ENCODE measurements at places on chromosomes 3 and 15.

- DNase-seq, result no peak
Observed at GRCh38 chr3:46883054-46883829, 5.7 kb downstream of the PTH1R start.

DNA sequence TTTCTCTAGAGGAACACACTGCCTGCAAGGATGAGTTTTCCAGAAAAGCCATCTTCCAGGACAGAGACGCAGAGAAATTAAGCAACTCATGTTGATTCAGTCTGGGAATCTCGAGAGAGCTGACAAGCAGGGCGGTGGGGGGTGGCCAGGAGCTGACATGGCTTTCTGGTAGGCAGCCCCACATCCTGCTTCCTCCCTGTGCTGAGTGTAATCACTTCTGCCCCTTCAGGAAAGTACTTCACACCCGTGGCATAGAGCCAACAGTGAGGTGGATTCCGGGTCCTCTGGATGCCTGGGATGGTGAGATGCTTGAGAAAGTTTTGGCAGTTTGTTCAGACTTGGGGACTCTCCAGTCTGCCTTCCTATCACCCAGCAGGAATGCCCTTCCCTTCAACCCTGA lies 221.1 kb downstream of the SLCO3A1 start:
- no peak for DNase-seq

- DNase-seq, result no peak
Observed at GRCh38 chr3:32292085-32292796, 53.8 kb downstream of the CMTM8 start.

- DNase-seq, result no peak
Observed at GRCh38 chr15:90142216-90143165, 40.2 kb upstream of the IDH2 start.

DNA sequence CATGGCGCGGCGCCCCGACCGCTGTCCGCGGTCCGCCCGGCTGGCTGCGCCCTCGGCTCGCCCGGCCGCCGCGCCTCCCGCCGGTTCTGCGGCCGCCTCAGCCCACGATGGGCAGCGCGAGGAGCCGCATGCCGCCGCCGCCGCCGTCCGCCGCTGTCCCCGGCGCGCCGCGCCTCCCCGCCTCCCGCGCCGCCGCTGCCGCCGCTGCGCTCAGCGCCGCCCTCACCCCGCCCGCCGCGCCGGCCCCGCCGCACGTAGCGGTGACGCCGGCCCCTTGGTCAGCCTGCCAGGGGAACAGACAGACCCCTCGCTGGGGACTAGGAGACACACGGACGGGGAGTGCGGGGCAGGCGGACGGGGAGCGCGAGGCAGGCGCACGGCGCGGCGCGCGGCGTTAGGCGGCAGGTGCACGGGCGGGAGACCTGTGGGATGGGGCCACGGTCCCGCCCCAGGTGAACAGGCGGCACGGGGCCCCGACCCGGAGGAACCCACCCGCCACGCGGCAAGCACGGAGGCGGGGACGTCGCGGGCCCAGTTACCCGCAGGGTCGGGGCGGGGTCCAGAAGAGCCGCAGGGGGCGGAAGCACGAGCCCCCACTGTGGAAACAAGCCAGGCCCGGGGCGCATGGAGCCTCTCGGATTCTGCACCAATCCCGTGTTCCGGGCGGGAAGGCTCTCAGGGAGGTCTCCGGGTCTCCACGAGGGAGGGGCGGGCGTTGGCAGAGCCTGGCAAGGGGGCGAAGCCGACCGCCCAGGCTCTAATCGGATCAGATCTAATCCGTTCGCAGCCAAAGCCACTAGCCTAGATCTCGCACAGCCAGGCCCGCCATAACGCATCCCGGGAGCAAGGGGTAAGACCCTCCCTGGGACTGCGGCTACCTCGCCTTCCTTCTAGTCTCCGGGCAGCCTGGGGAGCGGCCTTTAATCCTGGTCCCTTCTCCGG lies at the start of gene CSPG5:
Gene CSPG5, minus strand, starts transcription at position 175 of the 942 bp plus-strand sequence. Its CDS starts 172 bp downstream, at position 3.
- DNase-seq, result peak; percentile 70

DNA sequence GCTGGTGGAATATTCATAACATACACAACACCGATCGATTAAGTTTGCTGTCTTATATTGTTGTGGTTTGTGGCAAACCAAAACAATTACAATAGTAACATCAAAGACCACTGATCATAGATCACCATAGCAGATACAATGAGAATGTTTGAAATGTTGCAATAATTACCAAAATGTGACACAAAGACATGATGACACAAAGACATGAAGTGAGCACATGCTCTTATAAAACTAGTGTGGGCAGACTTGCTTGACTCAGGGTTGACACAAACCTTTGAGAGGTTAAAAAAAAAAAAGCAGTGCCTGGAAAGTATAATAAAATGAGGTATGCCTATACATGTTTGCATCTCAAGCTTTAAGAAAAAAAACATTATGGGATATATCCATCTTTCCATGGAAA lies 130.3 kb downstream of the NR1I2 start:
- DNase-seq, result no peak

Measured in activated CD8-positive, alpha-beta memory T cell treated with anti-CD3 and anti-CD28 coated beads, Interleukin-2, amount 50 U/mL, for 48 hours (primary cell).